ENCODE measurements at places on chromosomes 3 and 15.

DNA sequence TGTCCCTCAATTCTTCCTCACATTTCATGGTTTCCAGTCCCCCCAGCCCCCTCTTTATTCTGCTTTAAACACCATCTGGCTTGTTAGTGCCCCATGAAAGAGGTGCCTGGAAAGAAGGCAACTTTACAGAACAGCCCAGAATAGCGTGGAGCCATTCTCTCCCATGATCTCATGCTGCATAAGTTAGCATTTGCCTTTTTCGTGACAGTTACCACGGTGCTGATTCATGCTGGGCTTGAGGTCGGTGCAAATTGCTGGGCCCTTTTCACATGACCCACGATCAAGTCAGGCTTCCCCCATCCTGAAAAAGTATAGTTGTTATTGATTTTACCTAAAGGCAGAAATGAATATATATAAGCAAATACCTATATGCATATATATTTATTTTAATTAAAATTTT, 29.6 kb downstream of the SQOR start:
- no peak for DNase-seq

- DNase-seq = peak; percentile 9
These were observed 63.7 kb downstream of the DCLK3 start for GRCh38 chr3:36700537-36701248.

DNA sequence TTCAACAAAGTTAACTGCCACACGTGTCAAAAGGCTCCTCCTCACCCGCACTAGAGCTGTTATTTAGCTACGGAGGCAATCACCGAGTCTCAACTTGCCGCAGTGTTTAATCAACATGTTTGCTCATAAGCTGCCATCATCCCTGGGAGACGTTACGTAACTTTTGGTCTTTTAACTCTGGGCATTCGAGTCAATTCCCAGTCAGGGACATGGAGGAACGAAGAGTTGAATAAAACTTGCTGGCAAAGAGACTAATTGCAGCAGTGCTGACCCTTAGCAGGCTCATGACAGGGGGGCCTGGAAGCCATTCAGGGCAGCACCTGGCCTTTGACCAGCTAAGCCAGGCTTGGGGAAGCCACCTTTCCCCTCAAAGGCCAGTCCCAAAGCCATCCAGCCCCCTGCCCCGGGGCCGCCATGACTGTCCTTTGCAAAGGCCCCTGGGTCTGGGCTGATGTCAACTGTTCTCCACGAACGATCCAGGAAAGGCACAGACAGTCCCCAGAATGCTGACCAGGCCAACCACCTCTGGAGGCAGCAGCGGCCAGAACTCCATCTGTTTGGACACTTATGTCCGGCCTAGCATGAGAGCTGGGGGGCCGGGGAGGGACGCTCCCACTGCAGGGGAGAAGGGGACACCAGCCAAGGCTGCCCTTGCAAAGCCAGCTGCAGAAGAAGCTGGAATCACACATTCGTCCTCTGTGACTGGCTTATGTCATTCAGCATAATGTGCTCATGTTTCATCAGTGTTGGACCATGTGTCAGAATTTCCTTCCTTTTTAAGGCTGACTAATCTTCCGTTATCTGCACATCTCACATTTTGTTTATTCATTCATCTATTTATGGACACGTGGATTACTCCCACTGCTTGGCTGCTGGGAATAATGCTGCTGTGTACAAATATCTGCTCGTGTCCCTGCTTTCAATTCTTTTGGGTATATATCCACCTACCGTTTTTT, 43.7 kb downstream of the PCSK6 start:
- no peak for DNase-seq

DNA sequence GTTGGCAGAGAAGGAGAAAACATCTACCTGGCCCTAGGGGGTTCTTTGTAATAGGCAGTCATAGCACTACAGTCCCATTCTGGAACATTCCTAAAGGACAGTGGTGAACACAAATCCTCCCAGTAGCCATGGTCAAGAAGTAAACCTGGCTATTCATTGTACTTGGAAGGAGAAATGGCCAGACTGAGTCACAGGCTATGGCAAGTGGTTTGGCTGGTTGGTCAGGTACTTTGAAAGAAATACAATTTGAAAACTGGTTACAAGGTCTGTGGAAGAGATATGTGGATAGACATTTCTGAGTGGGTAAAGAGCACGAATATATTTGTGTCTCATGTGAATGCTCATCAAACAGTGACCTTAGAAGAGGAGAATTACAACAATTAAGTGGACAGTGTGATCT, 33.0 kb upstream of the FAN1 start:
- no peak for DNase-seq

DNA sequence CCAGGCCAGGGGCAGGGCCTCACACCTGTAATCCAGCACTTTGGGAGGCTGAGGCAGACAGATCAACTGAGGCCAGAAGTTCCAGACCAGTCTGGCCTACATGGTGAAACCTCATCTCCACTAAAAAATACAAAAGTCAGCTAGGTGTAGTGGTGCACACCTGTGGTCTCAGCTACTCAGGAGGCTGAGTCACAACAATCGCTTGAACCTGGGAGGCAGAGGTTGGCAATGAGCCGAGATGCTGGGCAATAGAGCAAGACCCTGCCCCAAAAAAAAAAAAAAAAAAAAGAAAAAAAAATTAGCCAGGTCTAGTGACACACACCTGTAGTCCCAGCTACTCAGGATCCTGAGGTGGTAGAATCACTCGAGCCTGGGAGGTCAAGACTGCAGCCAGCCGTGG, 18.8 kb downstream of the MYO9A start:
- DNase-seq = no peak

DNA sequence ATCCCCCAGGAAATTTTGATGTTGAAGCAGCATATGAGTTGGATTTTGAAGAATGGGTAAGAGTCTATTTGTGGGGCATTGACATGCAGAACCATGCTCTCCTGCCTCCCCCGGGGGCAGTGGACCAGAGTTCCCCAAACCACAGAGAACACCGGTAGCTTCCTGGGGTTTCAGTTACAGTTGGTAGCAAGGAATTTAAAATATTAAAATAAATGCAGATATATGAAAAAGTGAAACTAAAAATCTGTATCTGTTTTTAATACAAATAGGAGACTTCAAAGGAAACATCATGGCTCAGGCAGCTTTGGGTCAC, 37.4 kb downstream of the SLC9A9 start:
- DNase-seq = no peak

GRCh38 chr3:48680811-48681540, 4.7 kb downstream of the NCKIPSD start:
- DNase-seq = no peak

DNA sequence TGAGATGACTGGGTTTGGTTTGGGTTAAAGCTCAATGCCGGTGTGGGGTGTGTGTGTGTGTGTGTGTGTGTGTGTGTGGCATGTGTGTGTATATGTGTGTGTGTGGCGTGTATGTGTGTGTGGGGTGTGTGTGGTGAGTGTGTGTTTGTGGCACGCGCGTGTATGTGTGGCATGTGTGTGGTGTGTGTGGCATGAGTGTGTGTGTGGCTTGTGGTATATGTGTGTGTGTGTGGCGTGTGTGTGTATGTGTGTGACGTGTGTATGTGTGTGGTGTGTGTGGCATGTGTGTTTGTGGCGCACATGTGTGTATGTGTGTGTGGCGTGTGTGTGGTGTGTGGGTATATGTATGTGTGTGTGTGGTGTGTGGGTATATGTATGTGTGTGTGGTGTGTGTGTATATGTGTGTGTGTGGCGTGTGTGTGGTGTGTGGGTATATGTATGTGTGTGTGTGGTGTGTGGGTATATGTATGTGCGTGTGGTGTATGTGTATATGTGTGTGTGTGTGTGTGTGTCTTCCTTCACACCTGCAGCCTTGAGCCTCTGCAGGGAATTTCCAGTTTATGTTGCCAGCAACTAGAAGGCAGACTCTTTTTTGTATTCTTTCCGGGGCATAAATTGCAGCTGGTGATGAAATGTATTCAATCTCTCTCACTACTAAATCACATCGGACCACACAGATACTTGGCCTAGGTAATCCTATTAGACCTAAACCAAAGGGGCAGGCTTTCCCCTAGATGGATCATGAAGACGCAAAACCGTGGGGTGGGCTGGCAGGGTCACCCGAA, 34.8 kb downstream of the CHRD start:
- DNase-seq = no peak

DNA sequence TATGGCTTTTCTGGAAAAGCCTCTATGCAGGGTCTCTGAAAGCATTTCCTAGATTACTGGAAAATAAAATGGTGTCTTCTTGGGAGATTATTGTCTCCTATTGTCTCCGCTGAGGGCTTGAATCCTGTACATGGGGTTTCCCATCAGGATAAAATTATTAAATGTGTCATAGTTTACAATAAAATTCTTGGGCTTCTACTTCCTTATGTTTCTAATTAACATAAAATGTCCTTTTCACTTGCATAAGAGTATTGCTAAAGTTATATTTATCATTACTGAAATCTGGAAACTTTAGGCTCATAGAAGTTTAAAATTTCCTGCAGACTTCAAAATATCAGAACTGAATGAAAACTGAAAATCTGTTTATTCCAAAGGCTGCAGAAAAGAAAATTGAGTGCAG, 595.5 kb upstream of the AGTR1 start:
- no peak for DNase-seq

DNA sequence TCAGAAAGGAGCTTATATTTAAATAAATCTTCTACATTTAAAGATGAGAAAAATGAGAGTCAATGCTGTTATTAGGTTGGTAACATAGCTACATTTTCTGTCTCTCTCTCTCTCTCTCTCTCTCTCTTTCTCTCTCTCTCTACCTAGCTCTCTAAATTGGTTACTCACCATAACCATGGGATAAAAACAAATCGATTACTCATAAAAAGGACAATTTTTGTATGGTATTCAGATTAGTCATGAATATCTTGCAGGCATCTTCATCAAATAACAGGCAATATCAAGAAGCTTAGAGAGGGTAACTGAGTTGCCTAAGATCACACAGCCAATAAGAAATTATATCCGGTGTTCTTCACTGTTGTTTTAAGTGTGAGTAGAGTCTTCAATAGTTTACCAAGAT, 81.8 kb upstream of the ALCAM start:
- DNase-seq = no peak

GRCh38 chr3:194329583-194329965, 21.6 kb downstream of the CPN2 start:
- no peak for DNase-seq

DNA sequence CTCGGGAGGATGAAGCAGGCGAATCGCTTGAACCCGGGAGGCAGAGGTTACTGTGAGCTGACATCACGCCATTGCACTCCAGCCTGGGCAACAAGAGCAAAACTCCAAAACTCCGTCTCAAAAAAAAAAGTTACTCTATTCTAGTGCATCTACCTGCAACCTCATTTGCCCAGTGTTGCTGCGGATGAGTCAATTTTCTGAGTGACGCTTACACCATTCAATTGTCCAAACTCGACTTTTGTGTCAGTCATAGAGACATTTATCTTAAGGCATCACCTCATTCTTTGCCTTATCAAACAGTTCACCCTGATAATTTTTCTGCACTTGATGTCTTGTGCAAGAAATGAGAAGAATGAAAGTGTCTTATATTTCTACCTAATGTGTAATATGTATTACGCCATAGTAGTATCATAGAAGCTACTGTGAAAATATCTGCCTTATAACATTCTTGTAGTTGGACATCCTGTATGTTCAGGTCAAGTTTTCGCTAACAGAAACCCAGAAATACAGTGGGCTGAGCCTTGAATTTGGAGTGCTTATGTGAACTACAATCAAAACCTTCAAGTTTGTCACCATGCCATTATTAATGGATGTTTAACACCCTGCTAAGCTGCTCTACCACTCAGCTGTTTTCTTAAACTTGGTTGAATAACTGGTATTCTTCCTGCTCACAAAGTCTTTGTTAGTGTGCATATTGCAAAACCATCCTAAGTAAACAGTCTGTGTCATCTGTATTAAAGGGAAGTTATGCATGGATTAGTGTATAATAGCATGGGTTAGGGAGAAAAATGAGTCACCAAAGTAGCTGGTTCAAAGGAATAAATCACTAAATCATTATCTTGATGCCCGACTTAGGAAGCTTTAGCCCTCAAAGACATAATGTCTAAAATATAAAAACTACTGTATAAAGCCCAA, 531.0 kb upstream of the NR2F2 start:
- DNase-seq = no peak

- no peak for DNase-seq
These were observed 229.8 kb downstream of the SNRPN start for GRCh38 chr15:25184356-25185155.

GRCh38 chr3:83023086-83023485, 1261.6 kb upstream of the GBE1 start:
- DNase-seq = no peak

- DNase-seq = no peak
These were observed 2.9 kb downstream of the HDDC3 start for GRCh38 chr15:90929246-90930019.

DNA sequence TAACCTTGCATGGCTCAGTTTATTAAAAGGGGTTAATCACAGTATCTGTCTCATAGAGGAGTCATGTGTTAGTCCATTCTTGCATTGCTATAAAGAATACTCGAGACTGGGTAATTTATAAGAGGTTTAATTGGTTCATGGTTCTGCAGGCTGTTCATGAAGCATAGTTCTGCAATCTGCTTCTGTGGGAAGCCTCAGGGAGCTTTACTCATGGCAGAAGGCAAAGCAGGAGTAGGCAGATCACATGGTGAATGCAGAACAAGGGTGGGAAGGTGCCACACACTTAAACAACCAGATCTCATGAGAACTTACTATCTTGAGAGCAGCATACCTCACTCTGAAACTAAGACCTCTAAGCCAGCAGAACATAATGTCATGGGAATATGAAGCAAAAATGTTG, 42.2 kb upstream of the PTX3 start:
- DNase-seq = no peak

GRCh38 chr15:36911322-36911944, 188.9 kb downstream of the MEIS2 start:
- DNase-seq = no peak

- no peak for DNase-seq
These were observed 62.9 kb upstream of the ULK4 start for GRCh38 chr3:42024591-42025351.

DNA sequence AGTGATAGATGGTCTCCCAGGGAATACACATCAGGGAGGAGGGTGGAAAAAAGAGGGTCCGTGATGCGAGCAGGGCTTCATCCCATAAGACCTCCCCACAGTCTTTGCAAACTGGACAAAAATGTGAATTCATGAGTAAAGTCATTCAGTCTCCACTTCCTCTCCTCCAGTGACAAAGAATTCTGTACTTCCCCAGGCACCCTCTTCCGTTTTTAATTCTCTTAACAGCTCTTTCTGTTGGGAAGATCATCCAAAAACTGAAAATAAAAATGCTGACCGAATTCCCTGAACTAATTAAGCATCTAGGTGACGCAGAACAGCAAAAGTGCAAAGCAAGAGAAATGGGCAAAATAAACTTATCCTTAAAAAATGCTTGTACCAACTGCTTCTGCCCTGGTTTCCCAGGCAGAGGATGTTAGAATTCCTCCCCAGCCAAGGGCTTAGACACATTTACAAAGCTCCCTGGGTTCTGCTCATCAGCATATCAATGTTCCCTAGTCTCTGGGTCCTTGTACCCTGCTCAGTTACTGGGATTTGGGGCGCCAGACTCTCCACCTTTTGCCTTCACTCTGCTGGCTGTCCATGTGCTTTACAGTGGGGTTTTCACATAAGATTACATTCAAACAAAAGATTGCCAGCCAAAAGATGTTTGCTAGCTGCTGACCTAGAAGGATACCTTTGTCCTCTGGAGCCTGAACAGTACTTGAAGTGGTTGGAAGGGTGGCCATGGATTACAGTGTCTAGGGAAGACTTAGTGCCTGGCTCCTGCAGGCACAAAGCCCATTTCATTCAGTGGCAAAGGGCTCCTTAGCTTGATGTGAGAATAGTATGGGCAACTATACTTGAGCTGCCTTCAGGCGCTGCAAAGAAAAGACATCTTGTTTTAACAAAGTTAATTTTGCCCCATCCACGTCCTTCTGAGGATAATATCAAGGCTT, 69.4 kb downstream of the ARNT2 start:
- no peak for DNase-seq

GRCh38 chr15:73983211-73983727, 8.8 kb downstream of the STOML1 start:
- no peak for DNase-seq
